ENCODE measurements at places on chromosomes 2 and 18.

- DNase-seq, result no peak
These were observed 263.5 kb downstream of the HDAC4 start for GRCh38 chr2:239137165-239137897.

DNA sequence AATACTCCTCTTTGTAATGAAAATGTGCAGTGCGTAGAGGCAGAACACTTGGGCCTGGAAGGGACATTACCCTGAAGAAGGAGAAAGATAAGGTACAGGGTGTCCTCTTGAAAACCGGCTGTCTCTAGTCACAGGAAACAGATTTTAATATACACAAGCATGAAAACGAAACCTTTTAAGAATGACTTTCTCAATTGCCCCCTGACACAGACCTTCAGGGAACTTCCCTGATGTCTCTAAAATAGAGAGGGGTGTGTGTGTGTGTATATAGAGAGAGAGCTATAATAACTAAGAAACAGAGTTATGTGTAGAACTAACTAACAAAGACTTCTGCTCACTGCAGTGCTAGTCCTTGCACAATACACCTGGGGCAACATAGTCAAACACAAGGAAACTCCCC is 780.0 kb downstream of the CNTNAP5 start:
- DNase-seq, result no peak

- no peak for DNase-seq
These were observed 120.8 kb downstream of the FAM168B start for GRCh38 chr2:130972410-130972809.

DNA sequence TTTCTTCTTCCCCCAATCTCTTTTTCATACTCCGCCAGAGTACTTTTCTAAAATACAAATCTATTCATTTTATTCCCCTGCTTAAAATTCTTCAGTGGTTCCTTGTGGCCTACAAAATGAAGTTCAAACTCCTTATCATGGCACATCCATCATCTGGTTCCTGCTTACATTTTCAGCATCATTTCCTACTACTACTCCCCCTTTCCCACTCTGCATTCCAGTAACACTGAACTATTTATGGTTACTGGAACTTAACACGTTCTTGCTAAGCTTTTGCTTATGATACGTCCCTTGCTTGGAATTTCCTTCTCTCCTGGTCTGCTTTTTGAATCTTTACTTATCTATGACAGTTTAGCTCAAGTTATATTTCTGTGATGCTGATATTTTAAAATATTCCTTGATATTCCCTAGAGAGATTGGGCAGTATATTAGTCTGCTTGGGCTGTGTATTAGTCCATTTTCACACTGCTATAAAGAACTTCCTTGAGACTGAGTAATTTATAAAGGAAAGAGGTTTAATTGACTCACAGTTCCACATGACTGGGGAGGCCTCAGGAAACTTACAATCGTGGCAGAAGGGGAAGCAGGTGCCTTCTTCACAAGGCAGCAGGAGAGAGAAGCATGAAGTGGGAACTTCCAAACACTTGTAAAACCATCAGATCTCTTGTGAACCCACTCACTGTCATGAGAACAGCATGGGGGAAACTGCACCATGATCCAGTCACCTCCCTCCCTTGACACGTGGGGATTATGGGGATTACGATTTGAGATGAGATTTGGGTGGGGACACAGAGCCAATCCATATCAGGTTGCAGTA is 53.2 kb downstream of the BMPR2 start:
- no peak for DNase-seq

- no peak for DNase-seq
These were observed 56.6 kb upstream of the ALPP start for GRCh38 chr2:232321817-232322559.

DNA sequence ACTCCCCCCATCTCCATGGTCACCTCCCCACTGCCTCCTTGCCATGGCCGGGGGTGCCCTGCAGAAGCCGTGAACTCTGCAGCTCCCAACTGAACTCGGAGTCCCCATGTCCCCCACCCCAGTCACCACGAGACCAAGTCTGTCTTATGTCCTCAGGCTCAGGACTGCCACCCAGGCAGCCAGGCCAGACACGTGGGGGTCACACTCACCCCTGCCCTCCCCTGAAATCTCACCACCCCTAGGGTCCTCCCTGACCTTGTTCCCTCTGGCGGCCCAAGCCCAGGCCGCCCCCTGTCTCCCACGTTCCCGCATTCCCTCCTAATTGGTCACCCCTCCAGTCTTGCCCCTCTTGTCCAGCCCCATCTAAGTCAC is 11.0 kb downstream of the AQP12A start:
- DNase-seq, result no peak

DNA sequence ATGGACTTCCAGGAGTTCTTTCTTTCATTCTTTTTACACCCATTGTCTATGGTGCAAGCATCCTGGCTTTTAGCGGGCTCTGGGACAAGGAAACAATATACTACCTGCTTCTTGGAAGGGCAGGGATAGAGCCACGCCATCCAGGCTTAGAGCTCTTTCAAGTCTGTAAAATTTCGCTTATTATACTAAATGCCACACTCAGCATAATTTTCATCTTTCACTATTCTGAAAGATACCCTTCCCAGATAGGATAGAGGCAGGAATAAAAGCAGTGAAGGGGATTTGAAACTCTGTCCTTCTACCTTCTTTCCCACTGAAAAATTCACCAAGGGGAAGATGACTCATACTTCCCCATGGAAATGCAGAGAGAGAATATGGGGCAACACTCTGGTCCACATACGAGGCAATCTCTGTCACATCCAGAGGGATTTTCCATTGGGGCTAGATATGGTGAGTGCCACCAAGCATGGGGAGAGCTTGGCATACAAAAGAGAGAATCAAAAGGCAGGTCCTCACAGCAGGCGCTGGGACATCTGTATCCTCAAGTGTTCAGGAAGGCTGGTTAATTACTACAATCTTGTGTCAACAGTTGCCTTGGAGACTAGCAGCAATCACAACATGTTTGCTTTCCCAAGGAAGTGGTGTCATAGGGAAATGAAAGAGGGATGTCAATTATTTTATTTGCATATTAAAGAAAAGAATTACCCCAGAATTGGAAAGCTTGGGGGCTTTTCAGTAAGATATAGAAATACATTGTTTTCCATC is 127.6 kb downstream of the TDRD15 start:
- no peak for DNase-seq

DNA sequence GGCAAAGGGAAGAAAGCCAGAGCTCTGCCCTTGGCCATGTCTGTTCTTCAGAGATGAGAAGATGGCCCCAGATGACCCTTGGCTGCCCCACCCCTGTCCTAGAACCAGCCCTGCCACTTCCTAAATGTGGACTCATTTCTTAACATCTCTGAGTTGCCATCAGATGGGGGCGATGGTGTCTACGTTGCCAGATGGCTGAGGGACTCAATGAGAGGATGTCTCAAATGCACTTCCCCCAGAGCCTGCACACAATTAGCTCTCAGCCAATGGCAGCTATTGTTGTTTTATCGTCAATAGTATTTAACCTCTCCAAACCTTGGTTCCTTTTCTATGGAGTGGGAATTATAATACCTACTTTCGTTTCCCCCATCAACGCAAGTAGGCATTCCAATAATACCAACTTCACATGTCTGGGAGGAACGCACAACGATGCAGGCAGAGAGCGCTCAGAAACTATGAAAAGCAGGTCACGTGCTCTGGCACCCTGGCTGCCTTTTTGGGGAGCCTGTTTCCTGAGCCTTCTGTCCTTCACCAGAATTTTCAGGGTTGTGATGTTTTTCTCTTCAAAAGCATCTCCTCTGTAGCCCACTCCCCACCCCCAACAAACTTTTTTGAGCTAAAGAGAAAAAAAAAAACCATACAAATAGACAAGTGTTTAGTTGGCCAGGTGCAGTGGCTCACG is 100.3 kb downstream of the MCFD2 start:
- DNase-seq, result no peak

DNA sequence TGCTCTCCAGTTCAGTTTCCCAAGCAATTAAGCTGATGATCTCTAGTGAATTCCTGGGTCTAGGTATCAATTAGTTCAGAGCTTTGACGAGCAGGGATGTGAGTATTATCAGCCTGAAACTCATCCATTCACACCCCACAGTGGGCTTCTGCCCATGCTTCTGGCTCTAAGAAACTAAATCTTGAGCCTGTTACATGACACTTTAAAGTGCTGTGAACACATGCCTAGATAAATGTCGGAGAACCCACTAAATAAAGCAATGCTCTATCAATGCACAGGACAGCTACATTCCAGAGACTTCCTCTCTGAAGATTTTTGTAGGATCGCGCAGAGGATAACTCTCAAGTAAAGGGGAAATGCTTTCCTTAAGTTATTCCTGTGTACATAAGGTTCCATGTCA is 356.5 kb upstream of the TNP1 start:
- DNase-seq, result no peak

DNA sequence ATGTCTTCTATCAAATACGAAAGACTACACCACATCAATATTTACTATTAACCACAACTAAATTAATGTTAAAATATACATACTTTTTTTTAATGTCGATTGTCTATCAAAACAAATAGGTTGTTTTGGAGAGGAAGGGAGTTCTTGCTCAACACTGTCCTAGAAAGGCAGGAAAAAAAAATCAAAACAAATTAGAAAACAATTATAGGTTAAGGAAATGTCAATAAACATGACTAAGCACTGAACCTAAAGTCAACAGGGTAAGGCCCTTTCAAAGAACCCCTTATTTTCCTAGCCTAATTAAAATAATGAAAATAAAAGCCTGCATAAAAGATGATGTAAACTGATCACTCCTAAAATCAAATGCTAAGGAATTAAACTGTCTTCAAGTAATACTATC is 2.8 kb downstream of the CEP76 start:
- no peak for DNase-seq

DNA sequence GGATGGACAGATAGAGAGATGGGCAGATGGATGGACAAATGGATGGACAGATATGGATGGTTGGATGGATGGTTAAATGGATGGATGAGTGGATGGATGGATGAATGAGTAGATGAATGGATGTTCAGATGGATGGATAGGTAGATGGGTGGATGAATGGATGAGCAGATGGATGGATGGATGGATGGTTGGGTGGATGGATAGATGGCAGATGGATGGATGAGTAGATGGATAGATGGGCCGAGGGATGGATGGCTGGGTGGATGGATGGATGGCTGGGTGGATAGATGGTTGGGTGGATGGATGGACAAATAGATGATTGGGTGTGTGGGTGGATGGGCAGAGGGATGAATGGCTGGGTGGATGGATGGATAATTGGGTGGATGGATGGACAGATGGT is 98.9 kb upstream of the OTOS start:
- no peak for DNase-seq

DNA sequence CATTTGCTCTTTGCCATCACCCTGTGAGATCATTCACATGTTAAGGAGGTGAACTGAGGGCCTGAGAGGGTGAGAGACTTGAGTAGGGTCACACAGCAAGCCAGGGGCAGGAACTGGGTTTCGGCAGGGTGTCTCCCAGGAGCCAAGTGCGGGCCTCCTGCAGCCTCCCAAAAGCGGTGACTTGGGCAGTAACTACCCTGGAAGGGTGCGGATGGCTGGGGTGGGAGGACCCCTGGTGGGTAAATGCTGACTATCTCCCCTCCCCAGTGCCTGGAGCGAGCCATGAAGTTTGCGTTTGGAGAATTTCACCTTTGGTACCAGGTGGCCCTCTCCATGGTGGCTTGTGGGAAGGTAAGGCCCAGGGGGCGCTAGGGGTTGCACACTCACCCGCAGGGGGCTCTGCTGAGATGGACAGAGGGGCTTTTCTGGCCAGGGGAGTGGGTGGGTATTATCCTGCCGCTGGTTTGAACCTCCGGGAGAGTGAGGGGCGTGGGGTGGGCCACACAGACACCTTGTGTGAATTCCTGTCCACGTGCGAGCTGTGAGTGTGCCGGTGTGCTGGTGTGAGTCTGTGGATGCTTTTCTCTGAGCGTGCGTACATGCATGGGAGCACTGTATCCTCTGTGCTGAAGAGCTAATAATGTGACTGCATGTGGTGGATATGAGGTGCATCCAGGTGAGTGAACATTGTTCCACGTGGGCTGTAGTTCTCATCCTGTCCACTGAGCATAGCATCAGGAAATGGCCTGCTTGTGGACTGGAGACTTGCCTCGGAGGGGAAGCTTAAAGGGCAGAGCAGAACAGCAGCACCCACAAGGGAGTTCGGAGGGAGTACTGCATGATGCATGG is 91.0 kb upstream of the MCFD2 start:
- no peak for DNase-seq

- no peak for DNase-seq
These were observed 1.3 kb upstream of the PPM1B start for GRCh38 chr2:44167311-44167907.

DNA sequence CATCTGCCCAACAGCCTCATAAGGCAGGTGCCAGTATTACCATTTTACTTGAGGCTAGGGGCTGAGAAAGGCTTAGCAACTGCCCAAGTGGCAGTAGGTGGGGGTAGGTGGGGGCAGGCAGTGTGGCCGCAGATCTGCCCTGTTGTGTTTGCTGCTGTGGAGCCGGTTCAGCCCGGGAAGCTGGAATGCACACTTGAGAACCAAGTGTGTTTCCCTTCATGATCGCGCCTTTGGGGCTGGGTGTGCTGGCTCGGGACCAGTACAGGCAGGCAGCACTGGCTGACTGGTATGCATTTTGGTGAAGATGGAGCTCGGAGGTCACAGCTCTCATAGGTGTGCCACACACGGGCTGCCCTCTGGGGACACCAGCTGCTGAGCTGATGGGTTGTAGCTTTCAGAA is 85.1 kb downstream of the CABLES1 start:
- DNase-seq, result no peak

DNA sequence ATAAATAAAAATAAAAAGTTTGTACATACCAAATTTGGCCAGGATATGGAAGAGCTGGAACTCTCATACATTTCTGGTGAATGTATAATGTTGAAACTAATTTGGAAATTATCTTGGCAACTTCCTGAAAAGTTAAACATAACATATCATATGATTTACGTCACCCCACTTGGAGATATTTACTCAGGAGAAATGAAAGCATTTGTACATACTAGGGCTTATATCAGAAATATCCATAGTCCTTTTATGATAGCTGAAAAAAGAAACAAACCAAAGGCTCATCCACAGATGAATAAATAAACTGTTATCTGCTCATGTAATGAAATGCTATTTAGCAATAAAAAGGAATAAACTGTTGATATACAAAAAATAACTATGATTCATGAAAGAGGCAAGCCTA is 318.2 kb upstream of the NRXN1 start:
- no peak for DNase-seq

GRCh38 chr2:199431746-199432213 is 26.0 kb downstream of the SATB2 start:
- no peak for DNase-seq

DNA sequence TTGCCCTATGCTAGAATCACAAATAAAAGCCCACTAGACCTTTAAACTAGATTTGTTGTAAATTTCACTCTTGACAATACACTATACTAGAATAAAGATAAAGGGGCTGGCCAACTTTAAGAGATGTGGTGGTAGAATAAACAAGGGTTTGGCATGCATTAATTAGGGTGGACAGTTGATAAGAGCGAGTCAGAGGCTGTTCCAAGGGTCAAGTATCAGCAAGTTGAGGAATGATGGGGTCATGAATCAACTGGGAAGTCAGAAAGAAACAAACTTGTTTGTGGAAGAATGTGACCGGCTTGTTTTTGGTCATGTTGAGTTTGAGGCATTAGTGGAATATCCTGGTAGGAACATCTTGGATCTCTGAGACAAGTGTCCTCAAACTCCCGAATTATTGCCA is 398.3 kb upstream of the TNP1 start:
- no peak for DNase-seq

GRCh38 chr2:42844901-42845821 is 52.8 kb upstream of the HAAO start:
- no peak for DNase-seq

GRCh38 chr2:240225660-240226475 is 85.4 kb upstream of the OTOS start:
- no peak for DNase-seq

- DNase-seq, result peak; percentile 35
These were observed 20.1 kb downstream of the ARID5A start for GRCh38 chr2:96556441-96557330.

Data from head of caudate nucleus (tissue), 42 donors.